M059J (cell line): ENCODE measurements at places on chromosomes 1 and 21.

DNA sequence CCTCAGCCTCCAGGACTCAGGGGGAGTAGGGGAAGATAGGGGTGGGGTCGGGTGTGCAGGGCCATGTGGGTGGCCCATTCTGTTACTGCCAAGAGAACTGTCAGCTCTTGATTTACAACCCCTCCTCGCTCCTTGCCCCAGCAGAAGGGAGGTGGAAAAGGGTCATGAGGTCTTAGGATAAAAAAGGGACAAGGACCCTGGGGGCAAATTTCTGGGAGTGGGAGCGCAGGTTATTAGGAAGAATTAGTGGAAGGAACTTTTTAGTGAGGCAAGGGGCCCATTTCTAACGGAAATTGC lies 812 bp downstream of the FAM110D start:
- no peak for DNase-seq

- no peak for DNase-seq
Observed at GRCh38 chr21:33544451-33545195, 1.8 kb downstream of the SON start.

- peak; percentile 30 for DNase-seq
Observed at GRCh38 chr1:221865808-221866207, 123.9 kb upstream of the DUSP10 start.

GRCh38 chr1:109467301-109467777 lies 993 bp downstream of the SYPL2 start:
- no peak for DNase-seq

DNA sequence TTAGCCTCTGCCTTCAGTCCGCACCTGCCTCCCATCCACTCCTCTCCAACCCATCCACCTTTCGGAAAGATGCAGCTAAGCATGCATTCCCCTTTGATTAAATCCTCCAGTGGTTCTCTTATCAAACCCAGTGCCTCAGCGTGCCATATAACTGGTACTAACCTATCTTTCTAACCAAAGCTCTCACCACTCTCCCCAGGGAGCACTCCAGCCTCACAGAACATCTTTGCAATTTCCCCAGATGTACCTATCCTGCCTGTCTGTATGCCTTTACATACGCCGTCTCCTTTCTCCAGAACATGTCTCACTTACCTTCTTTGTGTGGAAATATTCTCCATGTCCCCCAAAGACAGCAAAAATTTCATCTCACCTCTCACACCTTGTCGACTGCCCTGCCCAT lies 80.0 kb downstream of the SLC25A24 start:
- DNase-seq: no peak
